ENCODE measurements at places on chromosomes 5 and 9.

- DNase-seq, result no peak
Measured at GRCh38 chr9:71858812-71859211, 52.2 kb downstream of the ABHD17B start.

GRCh38 chr5:55154873-55155272, 5.1 kb upstream of the GPX8 start:
- DNase-seq, result no peak

GRCh38 chr9:34540827-34541226, 18.0 kb upstream of the ENHO start:
- no peak for DNase-seq

- DNase-seq, result no peak
Measured at GRCh38 chr9:79471580-79472543, 99.9 kb upstream of the TLE4 start.

DNA sequence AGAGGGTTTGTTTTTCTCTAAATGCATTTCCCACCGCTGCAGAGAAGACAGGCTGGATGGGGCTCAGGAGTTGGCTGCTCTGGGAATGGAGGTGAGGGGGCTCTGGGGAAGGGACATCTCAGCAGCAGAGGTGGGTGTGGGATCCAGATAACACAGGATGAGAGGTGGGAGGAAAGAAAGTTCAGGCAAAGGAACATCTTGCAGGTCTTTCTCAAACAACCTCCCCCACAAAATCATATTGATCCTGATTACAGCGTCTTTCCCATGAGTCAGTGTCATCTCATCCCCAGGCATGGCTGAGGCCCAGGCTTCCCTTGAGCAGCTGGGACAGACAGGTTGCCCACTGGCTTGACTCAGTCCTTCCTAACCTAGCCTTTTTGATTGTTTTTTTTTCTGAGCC, 11.3 kb upstream of the ACSL6 start:
- no peak for DNase-seq

GRCh38 chr5:44389090-44389822, at the start of gene FGF10:
FGF10 (minus strand) TSS chr5:44389420; CDS start chr5:44388682, 738 bp downstream.
- peak; percentile 45 for DNase-seq
